ENCODE measurements at places on chromosomes 5 and 9.

GRCh38 chr9:129256959-129257713, 79.1 kb upstream of the IER5L start:
- H3K36me3 ChIP-seq = no peaks in the 10 kb centered on the region
- peaks cover 44% of the 10 kb centered on the region for H3K27me3 ChIP-seq
- no peak for DNase-seq
- no peak overlapping the region for H3K27ac ChIP-seq
- H3K4me1 ChIP-seq = peaks cover 12% of the 10 kb centered on the region

GRCh38 chr5:167412556-167412955, 878.9 kb upstream of the WWC1 start:
- H3K27me3 ChIP-seq = no peaks in the 10 kb centered on the region
- H3K4me3 ChIP-seq = no peak overlapping the region
- DNase-seq = no peak
- no peaks in the 10 kb centered on the region for H3K36me3 ChIP-seq

GRCh38 chr5:81819556-81820317, 68.8 kb upstream of the SSBP2 start:
- no peaks in the 10 kb centered on the region for H3K4me1 ChIP-seq
- no peak for DNase-seq
- no peaks in the 10 kb centered on the region for H3K36me3 ChIP-seq
- no peaks in the 10 kb centered on the region for H3K27me3 ChIP-seq
- no peak overlapping the region for H3K4me3 ChIP-seq

DNA sequence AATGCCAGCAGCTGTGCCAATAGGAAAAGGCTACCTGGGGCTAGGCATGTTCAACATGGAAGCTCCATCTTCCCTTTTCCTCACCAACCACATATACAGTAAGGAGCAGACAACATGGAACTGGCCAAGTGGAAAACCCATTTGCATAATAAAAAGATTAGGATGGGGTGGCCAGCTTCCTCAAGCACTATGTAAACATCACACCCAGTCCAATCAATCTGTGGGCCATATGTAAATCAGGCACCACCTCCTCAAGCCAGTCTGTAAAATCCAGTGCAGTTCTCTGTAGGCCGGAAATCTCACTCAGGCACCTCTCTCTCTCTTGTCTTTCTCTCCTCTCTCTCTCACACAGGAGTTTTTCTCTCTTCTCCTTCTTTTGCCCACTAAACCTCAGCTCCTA, 360.2 kb upstream of the GRIA1 start:
- DNase-seq = no peak
- no peaks in the 10 kb centered on the region for H3K27me3 ChIP-seq
- no peak overlapping the region for H3K27ac ChIP-seq
- no peaks in the 10 kb centered on the region for H3K36me3 ChIP-seq
- H3K4me3 ChIP-seq = no peak overlapping the region

DNA sequence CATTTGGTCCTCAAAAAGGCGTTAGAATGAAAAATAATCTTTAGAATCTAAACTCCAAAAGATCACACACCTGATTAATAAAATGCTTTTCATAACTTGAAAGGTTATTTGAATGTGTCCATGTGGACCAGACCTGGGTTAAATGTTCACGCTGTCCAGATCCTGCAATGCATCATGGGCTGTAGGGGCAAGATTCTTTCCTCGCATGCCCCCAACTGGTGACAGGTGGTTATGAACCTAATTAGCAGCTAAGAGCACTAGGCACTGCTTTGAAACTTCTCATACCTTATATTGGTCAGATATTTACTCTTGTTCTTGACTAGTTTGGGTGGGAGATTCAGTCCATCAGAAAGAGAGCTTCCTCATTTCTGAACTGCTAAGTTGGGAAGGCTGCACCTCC, 19.3 kb upstream of the PIP5K1B start:
- H3K27ac ChIP-seq = no peak overlapping the region
- no peak overlapping the region for H3K4me3 ChIP-seq
- H3K36me3 ChIP-seq = no peaks in the 10 kb centered on the region
- peak; percentile 52 for DNase-seq
- peaks cover 17% of the 10 kb centered on the region for H3K4me1 ChIP-seq
- no peaks in the 10 kb centered on the region for H3K27me3 ChIP-seq

DNA sequence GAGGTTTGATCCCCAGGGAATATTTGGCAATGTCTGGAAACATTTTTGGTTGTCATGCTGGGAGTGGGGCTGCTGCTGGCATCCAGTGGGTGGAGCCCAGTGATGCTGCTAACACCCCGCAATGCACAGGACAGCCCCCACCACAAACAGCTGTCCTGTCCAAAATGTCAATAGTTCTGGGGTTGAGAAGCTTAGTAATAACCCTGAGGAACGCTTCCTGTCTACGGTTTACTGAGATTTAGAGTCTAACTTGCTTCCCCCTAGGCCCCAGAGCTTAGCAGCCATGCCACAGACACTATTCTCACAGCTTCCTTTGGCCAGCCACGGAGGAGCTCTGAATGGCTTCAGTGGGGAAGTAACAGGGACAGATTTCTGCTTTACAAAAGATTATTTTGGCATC, 66.5 kb downstream of the MSX2 start:
- H3K4me3 ChIP-seq = no peak overlapping the region
- no peaks in the 10 kb centered on the region for H3K36me3 ChIP-seq
- H3K27ac ChIP-seq = no peak overlapping the region
- H3K27me3 ChIP-seq = peaks cover 5% of the 10 kb centered on the region

DNA sequence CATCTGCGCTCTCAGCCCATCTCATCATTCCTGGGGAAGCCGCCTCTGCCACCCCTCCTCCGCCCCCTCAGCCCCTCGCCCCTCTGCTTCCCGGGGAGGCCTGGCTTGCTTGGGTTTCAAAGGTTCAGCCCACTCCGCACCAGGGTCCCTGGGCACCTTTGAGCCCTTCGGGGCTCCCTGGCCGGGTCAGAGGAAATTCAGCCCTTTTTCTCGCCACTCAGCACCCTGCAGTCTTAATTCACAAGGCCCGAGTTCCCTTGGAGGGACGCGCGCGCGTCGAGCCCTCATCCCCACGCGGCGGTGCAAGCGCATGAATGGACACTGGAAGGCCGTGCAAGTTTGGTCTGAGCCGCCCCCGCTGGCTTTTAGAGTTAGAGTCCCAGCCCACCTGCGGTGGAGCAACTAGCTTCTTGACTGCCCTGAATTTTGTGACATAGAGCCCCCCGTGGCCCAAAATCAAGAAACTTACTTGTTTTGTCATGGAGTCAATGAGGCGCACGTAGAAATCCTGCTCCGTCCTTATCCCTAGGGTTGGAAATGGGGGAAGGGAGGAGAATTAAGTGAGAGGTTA, 4.5 kb downstream of the EBF1 start:
- H3K36me3 ChIP-seq = peaks cover 29% of the 10 kb centered on the region
- DNase-seq = no peak
- peaks cover 43% of the 10 kb centered on the region for H3K4me1 ChIP-seq
- H3K27ac ChIP-seq = peak overlapping the region; percentile 83
- no peaks in the 10 kb centered on the region for H3K27me3 ChIP-seq
